Right kidney (tissue), 9 donors: ENCODE measurements at places on chromosomes 11 and 22.

GRCh38 chr11:27437829-27438594 lies 34.6 kb downstream of the LGR4 start:
- no peak for DNase-seq

DNA sequence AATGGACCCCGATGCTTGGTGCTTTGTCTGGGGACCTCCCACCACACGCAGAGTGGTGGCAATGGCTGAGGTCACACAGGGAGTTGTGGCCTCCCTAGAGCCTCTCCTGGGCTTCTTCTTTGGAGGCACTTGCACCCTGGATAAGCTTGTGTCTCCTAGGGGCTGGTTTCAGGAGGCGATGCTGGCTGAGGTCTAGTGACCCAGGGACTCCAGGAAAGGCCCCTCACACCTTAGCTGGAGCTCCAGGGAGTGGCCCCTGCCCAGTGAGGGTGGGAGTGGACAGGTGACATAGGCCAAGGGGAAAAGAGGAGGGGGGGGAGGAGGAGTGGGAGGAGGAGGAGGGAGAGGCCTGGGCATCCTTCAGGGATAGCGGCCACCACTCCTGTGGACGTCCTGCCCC lies 810 bp downstream of the IGLL1 start:
- DNase-seq: no peak

- DNase-seq: no peak
Measured at GRCh38 chr11:7204778-7205177, 46.9 kb upstream of the SYT9 start.

DNA sequence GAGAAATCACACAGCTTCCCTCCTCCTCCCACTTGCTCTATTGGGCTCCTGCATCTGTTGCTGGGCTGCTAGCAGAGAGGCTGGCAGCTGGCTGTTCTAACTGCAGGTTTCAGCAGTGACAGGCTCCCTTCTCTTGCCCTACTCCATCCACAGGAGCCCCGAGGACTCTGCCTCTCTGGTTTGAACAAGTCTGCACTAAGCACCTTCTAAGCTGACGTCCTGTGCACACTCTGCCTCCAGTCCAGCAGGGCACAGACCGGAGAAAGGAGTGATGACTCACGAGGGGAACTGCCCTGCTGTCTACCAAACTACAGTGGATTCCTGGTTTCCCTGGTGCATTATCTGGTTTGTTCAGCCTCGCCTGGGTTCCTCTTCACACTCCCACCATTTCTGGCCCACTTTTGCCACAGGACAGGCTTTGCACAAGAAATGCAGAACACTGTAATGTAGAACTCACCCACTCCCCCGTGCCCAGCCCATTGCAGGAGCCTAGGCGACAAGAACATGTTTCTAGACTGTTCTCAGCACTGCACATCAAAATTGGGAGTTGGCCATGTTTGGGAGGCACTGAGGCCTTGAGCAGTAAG lies 26.0 kb downstream of the IL10RA start:
- DNase-seq: no peak

GRCh38 chr11:12497431-12497830 lies 120.1 kb downstream of the PARVA start:
- no peak for DNase-seq

DNA sequence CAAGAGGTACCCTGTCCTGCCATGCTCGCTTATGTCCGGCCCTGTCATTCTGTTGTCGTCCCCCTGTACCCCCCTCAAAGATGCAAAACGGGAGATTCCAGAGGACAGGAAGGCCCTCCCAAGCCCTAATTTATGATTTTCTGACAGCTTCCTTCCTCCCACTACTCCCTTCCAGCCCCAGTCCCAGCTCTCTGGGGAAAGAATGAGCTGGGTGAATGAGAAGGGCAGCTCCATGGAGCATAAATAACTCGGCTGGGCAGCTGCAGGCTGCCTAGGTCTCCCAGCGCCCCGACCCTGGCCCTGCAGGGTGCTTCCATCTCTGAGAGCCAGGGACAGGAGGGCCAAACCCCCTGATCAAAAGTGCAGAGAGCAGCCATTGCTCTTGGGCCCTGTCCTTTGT lies 3.9 kb upstream of the EMID1 start:
- peak; percentile 77 for DNase-seq
